ENCODE measurements at places on chromosomes 16 and 17.

GRCh38 chr16:10708969-10709368, 14.2 kb upstream of the TEKT5 start:
- no peak for DNase-seq

DNA sequence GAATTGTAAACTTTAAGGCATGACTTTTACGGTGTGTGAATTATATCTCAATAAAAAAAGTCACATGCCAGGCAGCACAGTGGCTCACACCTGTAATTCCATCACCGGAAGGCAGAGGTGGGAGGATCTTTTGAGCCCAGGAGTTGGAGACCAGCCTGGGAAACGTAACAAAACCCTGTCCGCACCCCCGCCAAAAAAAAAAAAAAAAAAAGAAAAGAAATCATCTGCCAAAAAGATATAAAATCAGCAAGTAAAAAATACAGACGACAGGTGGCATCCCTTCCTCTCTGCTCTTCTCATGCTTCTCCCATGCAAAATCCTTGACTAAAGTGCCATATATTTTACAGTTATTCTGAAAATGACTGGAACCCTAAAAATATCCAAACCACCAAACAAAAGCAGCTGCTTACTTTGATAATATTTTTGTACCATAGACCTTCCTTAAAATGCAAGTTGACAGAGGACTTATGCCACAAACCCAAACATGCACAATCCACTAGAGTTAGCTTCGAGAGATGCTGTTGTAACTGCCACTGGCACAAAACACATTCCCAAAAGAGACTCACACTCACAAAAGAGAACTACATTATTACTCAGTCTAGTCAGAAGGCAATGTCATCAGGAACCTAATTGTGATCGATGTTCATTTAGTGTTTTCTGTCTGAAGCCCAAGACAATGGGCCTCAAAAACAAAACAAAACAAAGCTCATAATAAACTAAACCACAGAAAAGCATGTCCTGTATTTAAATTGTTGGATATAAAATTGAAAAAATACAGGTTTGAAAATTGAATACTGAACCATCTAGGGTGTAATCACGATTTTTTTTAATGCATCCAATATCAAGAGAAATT, 2.4 kb downstream of the CRLF3 start:
- DNase-seq = no peak

GRCh38 chr17:48247038-48247437, 139.5 kb downstream of the SNX11 start:
- no peak for DNase-seq

- DNase-seq = peak; percentile 67
Measured at GRCh38 chr16:50021544-50021943, 3.5 kb upstream of the CNEP1R1 start.

DNA sequence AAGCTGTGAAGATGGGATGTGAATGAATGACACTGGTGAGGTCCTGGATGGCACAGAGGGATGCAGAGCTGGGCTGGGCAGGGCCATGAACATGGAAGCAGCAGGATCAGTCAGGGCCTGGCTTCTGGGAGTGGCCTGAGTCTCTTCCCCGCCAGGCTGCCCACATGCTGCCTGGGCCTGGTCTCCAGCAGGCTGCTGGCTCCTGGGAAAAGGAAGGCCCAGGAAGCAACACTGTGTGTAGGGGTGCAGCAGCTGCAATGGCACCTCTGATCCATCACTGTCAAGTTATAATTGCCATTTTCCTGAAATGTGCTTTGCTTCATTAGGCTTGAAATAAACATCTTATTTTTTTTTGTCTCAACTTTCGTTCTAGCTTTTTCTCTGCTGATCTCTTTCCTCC, 260.2 kb upstream of the N4BP1 start:
- no peak for DNase-seq

GRCh38 chr16:62568926-62569325, 532.7 kb upstream of the CDH8 start:
- no peak for DNase-seq

- no peak for DNase-seq
Measured at GRCh38 chr17:62663304-62663703, 35.8 kb downstream of the MRC2 start.

DNA sequence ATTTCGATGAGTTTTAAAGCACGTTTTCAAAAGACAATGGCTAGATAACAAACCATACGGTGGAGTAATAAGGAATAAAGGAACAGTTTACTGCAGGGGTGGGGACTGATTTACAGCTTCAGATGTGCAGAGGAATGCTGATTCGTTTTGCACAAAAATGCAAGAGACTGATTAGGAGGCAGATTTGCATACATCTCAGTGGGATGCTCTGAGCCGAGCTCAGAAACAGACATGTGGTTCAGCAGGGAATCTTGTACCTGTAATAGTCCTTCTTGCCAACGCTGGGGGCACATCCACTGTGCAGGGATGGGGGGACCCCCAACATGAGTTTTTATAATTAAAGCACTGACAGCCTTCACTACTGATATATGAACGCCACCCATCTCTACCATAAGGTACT, 308.0 kb downstream of the GRIN2A start:
- no peak for DNase-seq

DNA sequence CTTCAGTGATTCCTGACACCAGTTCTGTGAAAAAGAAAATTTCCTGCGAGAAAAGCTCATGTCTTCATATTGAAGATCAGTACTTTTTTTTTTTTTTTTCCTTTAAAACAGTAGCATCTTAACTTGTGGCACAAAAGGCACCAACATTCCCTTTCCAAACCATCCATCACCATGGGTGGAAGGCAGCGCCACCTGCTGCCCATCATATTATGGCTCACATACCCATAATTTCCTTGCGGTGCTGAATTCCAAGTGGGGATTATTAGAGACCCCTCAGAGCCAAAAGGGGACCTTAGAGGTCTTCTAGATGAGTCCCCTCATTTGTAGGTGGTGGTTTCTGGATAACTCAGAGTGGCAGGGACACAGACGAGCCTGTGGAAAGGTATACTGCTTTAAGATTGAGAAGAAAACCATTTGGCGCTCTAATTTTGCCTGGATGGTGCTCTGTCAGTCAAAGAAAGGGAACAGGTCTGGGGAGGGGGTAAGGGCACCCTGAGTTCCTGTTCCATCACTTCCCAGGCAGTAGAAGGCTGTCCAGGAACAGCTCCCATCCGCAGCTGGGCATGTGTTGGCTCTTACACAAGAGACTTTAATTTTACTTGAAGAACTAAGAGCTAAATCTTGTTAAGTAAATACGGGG, 7.9 kb upstream of the SOST start:
- peak; percentile 55 for DNase-seq

- DNase-seq = no peak
Measured at GRCh38 chr17:30838202-30838807, 6.5 kb downstream of the ATAD5 start.

DNA sequence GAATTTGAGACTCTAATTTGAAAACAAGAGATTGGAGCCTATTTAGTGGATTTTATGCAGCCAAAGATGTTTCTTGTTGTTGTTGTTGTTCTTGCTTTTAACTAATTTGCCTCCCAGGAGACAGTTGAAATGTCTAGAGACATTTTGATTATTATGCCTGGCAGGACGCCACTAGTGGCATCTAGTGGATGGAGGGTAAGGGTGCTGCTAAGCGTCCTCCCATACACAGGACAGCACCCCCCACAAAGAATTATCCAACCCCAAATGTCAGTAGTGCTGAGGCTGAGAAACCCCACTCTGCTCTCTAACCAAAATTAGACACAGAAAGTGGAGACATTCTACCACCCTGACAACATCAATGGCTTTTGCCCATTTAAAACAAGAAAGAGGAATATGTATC, 15.4 kb upstream of the HSBP1 start:
- no peak for DNase-seq
